GM12892 (cell line): ENCODE measurements at places on chromosomes 12 and 14.

- DNase-seq: no peak
Observed at GRCh38 chr12:13591488-13591887, 389.9 kb downstream of the GRIN2B start.

- no peak for DNase-seq
Observed at GRCh38 chr12:59708484-59708883, 112.7 kb downstream of the SLC16A7 start.

GRCh38 chr14:105021656-105022275 is 883 bp upstream of the CDCA4 start:
- no peak for DNase-seq

DNA sequence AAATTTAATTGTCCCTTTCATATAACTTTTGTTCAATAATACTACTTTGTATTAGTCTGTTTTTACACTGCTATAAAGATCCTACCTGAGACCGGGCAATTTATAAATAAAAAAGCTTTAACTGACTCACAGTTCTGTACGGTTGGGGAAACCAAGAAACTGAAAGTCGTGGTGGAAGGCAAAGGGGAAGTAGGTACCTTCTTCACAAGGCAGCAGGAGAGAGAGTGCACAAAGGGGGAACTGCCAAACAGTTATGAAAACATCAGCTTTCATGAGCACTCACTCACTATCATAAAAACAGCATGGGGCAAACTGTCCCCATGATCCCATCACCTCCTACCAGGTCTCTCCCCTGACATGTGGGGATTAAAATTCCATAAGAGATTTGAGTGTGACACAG is 1069.0 kb downstream of the FSCB start:
- DNase-seq: no peak

- no peak for DNase-seq
Observed at GRCh38 chr14:45587142-45587541, 334.1 kb upstream of the MIS18BP1 start.

DNA sequence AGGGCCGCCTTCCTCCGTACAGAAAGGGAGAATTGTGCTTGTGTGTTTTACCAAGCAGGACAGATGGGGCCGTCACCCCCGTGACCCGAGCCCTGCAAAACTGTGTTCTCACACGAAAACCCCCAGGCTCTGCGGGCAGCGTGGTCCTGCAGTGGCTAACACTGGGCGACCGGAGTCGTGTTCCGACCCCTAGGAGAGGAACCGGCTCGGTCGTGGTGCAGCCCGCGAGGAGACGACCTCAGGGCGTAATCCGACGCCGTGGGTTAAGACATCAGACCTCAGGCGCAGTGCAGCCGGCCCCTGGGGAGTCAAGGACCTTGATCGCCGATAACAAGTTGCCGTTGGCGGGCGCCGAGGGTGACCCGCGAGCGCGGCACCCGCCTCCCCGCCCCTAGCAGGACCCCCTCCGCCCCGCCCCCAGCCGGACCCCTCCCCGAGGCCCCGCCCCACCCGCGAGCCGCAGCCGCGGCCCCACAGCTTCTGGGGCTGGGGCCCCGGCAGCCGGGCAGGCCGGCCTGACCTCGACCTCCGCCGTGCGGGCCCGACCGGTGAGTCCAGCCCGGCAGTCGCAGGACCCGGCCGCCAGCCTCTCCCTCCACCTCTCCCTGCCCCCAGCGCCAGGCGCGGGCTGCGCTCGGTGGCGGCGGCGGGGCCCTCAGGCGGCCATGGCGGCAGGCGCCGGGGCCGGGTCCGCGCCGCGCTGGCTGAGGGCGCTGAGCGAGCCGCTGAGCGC is at the start of gene CHPT1:
CHPT1 (plus strand) TSS at position 444 of the 733 bp plus-strand sequence; CDS start at position 666, 222 bp downstream.
- DNase-seq: peak; percentile 62

DNA sequence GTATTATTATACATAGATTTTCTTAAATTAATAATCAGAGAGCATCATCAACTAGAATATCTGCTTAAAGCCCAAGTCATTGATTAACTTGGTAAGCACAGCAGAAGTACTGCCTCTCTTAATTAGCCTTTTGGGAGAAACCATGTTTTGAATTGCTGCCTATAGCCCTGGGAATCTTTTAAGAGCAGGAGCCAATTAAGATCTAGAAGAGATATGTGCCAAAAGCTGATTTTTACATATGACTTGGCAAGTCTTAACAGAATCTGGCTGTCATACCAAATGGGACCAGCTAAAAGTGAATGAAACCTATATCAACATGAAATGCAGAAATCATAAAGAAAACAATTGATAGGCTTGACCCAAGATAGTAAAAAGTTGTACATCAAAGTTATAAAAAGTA is 23.2 kb upstream of the WNK1 start:
- no peak for DNase-seq

- no peak for DNase-seq
Observed at GRCh38 chr12:70576341-70577282, 60.6 kb downstream of the PTPRB start.

DNA sequence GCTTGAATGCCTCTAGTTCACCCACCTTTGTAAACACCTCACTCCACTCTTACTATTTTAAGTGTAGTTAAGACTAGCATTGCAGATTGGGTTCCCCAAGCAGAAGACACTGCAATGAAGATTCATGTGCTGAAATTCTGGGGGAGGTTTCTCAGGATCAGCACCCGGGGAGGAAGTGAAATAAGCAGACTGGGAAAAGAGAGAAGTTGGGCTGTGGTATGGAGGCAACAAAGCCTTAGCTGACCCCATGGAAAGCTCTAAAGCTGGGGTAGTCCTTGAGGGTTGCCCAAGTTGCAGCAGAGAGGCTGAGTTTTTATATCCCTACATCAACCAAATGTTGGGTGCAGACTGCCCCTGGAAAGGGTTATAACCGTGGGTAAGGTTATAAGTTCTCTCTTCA is 23.9 kb upstream of the IGF1 start:
- no peak for DNase-seq

- DNase-seq: no peak
Observed at GRCh38 chr12:113186666-113187325, 1.3 kb downstream of the RITA1 start.

DNA sequence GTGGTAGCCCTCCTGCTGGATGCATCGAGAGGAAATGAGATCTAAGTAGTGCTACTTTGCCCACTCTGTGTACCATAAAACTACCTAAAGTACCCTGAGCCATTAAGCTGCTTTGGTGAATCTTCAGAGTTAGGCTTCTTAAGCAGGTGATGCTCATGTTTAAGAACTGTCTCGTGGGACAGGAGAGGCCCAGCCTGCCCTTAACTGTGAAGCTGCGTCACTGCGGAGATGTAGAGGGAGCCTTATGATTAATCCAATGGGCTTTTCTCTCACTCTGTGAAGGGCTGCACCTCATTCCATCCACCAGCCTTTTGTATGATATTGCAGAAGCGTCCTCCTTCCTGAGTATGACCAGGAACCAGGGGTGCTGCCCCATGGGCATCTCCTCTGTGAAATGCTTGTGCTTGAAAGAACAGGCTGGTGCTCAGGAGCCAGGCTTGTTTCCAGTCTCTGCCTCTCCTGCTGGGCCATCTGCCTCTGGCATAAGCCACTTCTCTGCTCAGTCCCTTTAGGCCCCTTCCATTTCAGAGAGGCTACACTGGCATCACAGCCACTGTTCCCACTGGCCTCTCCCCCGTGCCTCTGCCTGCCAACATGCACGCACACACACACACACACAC is 6.8 kb upstream of the CCDC177 start:
- no peak for DNase-seq

- DNase-seq: no peak
Observed at GRCh38 chr12:2052826-2053678, at the start of gene CACNA1C. Gene CACNA1C (plus strand): TSS chr12:2052987. CDS start chr12:2053563, 576 bp downstream.

- DNase-seq: no peak
Observed at GRCh38 chr12:14827043-14827442, 13.1 kb upstream of the SMCO3 start.

- DNase-seq: no peak
Observed at GRCh38 chr14:30291216-30291615, 267.7 kb upstream of the G2E3 start.

- no peak for DNase-seq
Observed at GRCh38 chr12:43675048-43675904, 83.3 kb downstream of the PUS7L start.

DNA sequence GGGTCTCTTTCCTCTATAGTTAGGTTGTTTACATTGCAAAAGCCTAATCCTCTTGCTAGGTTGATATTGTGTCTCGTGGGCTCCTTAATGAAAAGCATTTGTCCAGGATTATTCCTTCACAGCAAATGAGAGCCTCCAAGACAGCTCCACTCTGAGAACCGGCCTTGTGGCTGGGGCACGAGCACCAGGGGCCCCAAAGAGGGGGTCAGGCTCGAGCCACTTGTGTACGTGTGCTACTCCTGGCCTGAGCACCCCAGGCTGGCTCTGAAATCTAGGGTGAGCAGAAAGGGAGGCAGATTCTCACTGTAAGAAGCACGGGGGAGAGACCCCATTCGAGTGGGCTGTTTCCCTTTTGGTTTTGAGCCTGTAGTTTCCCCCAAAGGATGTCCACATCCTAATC is 45.0 kb upstream of the FZD10 start:
- DNase-seq: no peak

DNA sequence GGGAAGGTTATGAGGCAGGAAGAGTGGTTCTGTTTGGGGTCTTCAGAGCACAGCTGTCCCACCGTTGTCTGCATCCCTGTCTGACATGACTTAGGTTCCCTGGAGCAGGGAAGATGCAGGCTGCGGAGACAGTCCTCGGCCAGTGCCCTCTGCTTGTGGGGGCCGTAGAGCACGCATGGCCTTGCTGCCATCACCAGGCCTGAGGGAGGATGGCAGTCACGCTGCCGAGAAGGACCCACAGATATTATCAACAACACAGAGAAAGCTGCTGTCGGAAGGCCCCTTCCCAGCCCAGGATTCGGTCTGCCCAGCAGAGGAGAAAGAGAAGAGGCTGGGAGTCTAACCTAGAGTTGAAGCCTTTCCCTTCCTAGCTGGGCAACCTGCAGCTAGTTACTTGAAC is 35.0 kb downstream of the ERH start:
- DNase-seq: no peak

- no peak for DNase-seq
Observed at GRCh38 chr14:75806352-75806832, 145.3 kb downstream of the TTLL5 start.

GRCh38 chr12:52280319-52280795 is 5.9 kb downstream of the KRT86 start:
- DNase-seq: no peak

DNA sequence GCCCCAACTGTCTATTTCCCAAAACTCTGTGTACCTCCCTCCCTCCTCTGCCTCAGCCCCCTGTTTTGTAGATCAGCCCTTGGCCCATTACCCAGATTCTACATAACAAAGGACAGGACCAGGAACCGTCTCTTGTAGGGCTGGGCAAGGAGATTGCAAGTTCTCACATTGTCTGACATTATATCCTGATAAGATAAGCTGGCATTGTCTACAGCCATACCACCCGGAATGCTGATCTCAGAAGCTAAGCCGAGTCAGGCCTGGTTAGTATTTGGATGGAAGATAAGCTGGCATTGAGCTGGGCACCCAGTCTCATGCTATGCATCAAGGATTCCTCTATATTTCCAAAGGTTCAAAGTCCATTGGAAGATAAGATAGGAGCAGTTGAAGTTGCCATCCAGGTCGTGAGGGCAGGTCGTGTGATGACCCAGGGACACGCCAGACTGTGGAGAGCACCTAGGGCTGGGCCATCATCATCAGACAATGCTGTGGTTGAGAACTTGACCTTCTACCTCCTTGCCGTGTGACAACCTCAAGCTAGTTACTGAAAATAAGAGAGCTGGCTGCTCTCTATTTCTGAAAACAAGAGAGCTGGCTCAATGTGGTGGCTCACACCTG is 29.5 kb downstream of the PHETA1 start:
- DNase-seq: no peak

GRCh38 chr14:24441904-24442239 is 704 bp downstream of the SDR39U1 start:
- DNase-seq: no peak

- DNase-seq: no peak
Observed at GRCh38 chr14:101857226-101857625, 95.7 kb downstream of the PPP2R5C start.

DNA sequence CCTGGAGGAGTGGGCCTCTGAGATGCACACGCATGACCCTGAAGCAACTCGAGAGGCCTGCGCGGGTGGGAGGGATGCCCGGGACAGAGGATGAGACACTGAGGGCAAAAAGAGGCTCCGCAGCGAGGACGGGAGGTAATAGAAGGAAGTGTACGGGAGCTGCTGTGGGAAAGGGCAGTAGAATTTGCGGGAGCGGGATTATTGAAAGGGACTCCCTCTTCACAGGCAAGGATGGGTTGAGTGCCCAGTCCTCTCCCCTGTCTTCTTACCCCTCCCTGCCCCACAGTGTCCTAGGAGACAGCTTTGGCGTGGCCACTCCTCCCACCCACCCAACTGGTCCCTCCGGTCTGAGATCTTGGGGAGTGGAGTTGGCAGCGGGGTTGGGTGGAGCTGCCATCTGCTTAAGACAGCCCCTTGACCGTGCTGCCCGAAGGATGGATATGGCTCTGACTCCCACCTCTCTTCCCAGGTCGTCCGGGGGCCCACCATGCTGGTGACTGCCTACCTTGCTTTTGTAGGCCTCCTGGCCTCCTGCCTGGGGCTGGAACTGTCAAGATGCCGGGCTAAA is 15.7 kb upstream of the ESPL1 start:
- DNase-seq: no peak

DNA sequence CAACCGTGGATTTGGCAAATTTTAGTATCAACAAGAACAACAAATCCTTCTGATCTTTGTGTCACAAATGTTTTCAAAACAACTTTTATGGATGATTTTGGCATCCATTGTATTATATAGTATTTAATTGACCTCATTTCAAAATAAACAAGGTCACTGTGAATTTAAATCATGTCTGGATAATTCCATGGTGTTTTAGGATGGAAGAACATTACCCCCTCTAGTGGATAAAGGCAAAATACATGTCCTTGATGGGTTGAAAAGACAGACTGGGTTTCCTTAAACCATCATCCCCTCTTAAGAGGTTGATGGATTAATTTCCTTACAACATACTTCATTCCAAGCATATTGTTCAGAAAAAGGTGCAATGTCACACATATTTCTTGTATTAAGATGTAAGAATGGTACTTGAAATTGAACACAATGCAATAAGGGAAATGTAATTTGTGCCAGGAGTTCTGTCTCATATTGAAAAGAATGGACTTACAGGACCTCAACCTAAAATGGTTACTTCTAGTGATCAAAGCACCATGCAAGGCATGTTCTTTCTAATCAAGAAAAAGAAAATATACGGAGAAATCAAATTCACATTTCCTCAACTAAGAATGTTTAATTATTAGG is 352.0 kb downstream of the BCAT1 start:
- DNase-seq: no peak

DNA sequence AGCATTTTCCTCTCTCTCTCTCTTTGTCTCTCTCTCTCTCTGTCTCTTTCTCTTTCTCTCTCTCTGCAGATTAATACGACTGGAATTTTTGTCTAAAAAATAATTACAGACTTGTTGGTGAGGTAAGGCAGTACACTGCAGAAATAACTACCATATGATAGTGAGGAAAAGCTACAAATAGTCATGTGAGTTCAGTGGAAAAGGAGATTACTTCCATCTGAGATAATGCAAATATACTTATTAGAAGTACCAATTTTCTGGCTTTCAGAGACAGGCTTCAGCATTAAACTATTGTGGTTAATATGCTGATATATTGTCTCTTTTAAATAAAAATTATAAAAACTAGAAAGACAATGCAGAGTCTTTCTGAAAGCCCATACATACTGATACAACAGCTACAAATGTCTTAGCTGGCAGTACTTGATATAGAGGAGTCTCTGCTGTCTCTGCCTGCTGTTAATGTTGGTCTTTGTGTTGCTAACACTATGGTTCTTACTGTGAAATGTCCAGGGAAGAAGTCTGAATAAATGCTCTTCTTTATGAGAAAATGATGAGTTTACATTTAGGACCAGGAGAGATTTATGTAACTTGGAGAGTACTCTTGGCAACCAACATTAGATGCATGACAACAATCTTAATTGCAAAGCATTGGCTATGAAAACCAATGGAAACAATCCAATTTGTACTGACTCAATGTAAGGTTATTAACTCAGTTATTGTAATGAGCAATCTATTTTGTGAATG is 167.0 kb downstream of the LRFN5 start:
- DNase-seq: no peak
